ENCODE measurements at places on chromosomes 6 and 20.

DNA sequence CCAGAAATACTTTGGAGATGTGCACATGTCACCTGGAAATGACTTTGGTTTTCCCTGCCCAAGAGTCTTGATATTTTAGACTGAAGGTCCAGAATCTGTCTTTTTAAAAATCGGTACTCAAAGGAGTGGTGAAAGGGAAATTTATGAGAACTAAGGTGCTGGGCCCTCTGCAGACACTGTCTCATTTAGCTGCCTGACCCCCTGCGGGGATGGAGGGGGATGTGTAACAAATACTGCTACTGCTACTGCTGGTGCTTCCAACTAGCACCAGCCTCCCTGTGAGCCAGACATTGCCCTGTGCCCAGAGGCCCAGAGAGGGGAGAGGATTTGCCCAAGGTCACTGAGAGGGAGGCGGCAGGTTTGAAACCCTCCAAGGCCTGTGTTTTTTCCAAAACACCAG, 7.0 kb downstream of the SCRT2 start:
- no peak for DNase-seq

DNA sequence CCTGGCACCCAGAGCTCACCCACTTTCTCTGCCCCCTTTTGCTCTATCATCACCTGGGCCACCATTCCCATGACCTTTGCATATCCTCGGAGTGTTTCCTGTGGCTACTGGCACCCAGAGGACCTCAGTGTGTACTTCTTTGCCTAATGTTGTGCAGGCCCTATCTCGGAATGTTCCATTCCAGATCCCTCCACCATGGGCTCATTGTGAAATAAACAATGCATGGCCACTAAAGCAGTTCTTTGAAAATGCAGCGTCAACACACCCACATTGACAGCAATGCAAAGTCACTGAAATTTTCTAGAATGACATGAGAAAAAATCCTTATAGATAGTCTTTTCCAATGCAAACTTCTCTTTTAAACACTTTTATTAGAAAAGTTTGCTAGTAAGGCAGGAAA, 72.9 kb upstream of the AGPAT4 start:
- DNase-seq = no peak

- DNase-seq = peak; percentile 19
Measured at GRCh38 chr6:166815629-166816028, 140.7 kb downstream of the RNASET2 start.

DNA sequence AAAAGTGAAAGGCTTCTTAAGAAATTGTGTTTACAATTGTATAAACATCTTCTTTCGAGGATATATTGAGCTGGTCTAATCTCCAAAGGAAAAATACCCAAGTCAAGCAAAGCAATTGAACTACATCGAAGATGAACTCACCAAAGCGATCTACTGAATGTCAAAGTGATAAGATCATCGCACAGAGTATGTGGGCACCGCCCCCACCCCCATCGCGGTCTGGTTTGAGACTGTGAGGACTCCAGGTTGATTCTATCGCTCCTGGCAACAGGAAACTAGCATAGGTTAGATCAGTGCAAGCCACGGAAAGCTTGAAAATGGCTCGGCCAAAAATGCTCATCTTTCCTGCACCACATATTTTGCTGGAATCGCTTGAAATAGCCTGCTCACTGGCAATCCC, 133.2 kb upstream of the RPS6KA2 start:
- DNase-seq = no peak

DNA sequence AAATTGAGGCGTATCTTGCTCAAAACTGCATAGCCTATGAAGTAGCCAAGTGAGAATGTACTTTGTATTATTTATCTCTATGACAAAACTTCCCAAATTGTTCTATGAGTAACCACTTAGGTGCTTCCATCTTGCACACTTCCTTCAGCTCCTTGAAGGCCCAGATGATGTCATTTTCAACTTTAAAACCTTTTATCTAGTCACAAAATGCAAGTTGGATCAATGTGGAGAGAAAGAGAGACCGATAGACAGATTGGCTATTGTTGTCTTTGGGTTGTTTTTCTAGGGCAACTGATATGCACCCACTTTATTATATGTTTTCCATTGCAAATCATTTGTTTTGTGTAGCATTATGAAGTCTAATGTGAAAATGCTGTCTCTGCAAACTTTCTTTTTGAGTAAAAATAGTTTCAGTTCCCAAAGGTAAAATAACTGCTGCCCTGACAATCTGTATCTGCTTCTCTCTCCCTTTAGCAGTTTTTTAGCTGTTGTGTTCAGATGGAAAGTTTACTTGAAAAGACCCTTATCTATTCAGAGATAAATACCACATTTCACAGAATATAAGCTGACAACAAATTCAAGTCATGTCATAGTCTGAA, 73.7 kb upstream of the CITED2 start:
- DNase-seq = no peak

DNA sequence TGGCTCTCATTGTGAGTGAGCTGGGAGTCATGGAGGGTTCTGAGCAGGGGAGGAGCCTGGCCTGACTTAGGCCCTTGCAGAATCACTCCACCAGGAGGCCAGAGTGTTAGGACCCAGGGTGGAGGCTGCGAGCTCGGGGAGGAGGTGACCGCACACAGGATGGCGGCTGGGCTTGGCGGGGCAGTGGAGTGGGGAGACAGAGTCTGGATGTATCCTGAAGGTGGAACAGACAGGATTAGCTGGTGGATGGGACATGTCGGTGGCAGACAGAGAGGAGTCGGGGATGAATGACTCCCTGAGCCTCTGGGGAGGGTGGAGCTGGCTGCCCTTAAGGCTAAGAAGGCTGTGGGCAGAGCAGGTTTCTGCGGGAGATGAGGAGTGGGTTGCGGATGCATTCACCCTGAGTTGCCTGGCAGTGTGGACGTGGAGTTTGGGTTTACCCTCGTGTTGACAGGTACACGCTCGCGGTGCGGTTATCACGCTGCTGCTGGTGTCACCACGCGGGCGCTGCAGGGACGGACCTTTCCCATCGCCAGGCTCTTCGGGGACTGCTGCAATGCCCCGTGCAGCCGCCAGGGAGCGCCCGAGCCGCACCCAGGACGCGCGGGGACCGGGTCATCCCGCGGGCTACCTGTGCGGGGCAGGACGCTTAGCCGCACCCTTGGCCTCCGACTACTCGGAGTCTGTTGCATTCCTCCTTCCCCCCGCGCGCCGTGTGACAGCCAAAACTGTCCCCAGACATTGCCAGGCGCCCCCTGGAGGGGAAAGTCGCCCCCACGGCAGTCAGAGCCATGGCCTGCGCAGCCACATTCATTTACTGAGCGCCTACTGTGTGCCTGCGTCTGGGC, 43.0 kb upstream of the PTGIS start:
- DNase-seq = peak; percentile 92

DNA sequence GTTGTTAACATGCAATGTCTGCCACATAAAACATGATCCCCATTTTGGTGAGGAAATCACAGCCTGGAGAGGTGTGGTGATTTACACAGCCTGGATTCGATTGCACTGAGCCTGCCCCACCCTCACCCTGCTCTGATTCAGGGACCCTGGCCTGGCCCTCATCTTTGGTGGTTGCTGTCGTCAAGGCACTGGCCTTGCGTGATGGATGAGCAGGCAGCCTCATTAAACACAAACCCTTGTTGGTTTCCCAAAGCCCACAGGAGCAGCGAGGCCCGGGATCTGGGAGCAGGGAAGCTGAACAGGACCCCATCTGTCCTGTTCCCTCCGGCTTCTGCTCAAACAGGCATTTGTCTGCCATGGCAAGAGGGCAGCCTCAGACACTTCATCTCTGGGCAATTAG, 70.8 kb downstream of the CHMP4B start:
- DNase-seq = no peak

- DNase-seq = no peak
Measured at GRCh38 chr6:44966449-44967092, 361.6 kb upstream of the RUNX2 start.

DNA sequence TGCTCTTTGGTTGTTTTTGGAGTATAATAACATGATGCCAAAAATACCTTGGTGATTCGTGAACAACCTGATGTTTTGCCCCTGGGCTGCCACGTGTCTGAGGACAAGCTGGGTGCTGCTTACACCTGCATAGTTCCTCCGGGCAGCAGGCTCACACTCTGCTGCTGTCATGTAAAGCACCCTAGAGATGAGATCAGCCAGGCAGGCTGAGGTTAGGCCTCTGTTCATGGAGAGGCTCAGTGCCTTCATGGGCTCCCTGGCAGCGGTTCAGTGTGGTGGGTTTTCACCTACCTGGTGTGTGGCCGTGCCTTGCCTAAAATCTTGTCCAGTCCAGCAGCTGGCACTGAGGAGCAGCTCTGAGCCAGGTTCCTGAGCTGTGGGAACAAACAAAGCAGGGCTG, 60.1 kb upstream of the TAGAP start:
- DNase-seq = no peak

GRCh38 chr6:44678252-44678935, 290.9 kb downstream of the CDC5L start:
- no peak for DNase-seq

GRCh38 chr6:162833776-162834175, 106.0 kb downstream of the PACRG start:
- DNase-seq = no peak

GRCh38 chr20:48910347-48910781, 11.1 kb upstream of the ARFGEF2 start:
- no peak for DNase-seq

- peak; percentile 37 for DNase-seq
Measured at GRCh38 chr20:46230801-46231282, 77.5 kb downstream of the CDH22 start.

DNA sequence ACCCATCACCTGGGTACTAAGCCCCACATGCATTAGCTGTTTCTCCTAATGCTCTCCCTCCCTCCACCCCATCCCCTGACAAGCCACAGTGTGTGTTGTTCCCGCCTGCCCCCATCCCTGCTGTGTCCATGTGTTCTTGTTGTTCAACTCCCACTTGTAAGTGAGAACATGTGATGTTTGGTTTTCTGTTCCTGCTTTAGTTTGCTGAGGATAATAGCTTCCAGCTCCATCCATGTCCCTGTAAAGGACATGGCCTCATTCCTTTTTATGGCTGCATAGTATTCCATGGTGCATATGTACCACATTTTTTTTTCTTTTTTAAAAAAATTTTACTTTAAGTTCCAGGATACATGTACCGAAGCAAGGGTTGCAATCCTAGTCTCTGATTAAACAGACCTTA, 76.7 kb downstream of the RNF217 start:
- DNase-seq = no peak

GRCh38 chr6:71248306-71248765, 40.3 kb upstream of the OGFRL1 start:
- DNase-seq = peak; percentile 4

- no peak for DNase-seq
Measured at GRCh38 chr6:28530777-28531176, 5.1 kb downstream of the GPX5 start.

Data from neural crest cell (in vitro differentiated cells).